ENCODE measurements at places on chromosomes 3 and 15. TPM values are rescaled to one million over a fixed set of nuclear protein-coding genes. Genes with fewer than 3 reads are reported as not detected.

RTF1 gene
- 22.9 TPM for polyA plus RNA-seq

COL6A5 gene
- polyA plus RNA-seq: not detected

CLEC3B gene
- 202 TPM for polyA plus RNA-seq

IQCF5 gene
- not detected for polyA plus RNA-seq

SLC2A2 gene
- polyA plus RNA-seq: not detected

RETNLB gene
- not detected for polyA plus RNA-seq

KLHDC8B gene
- 32.3 TPM for polyA plus RNA-seq

SLC24A5 gene
- polyA plus RNA-seq: not detected

TEX55 gene
- polyA plus RNA-seq: not detected

KLHL40 gene
- polyA plus RNA-seq: not detected

SHC4 gene
- 0.15 TPM for polyA plus RNA-seq

NCK1 gene
- polyA plus RNA-seq: 32.1 TPM

RTP3 gene
- not detected for polyA plus RNA-seq

BTLA gene
- not detected for polyA plus RNA-seq

DMXL2 gene
- 8.2 TPM for polyA plus RNA-seq

HIGD2B gene
- polyA plus RNA-seq: 0.09 TPM

MOBP gene
- polyA plus RNA-seq: 0.22 TPM

SH3GL3 gene
- polyA plus RNA-seq: 0.07 TPM

AADACL2 gene
- 0.06 TPM for polyA plus RNA-seq

ITIH1 gene
- not detected for polyA plus RNA-seq

CCDC33 gene
- polyA plus RNA-seq: 0.03 TPM

VEPH1 gene
- polyA plus RNA-seq: 1.8 TPM

SCG3 gene
- 3.8 TPM for polyA plus RNA-seq

CPN2 gene
- 0.22 TPM for polyA plus RNA-seq

SYNPR gene
- polyA plus RNA-seq: not detected

CSTA gene
- polyA plus RNA-seq: 23.6 TPM

SPINK8 gene
- not detected for polyA plus RNA-seq

SLITRK3 gene
- 0.08 TPM for polyA plus RNA-seq

NBEAL2 gene
- 49.7 TPM for polyA plus RNA-seq

ANKRD63 gene
- not detected for polyA plus RNA-seq

CHAC1 gene
- 4.8 TPM for polyA plus RNA-seq

ASB14 gene
- not detected for polyA plus RNA-seq

RLBP1 gene
- not detected for polyA plus RNA-seq

CHRNA7 gene
- polyA plus RNA-seq: 1.5 TPM

ZNF80 gene
- not detected for polyA plus RNA-seq

GNAT1 gene
- polyA plus RNA-seq: not detected

RBM15B gene
- 10.8 TPM for polyA plus RNA-seq

GRK7 gene
- not detected for polyA plus RNA-seq

CFAP92 gene
- polyA plus RNA-seq: 1.9 TPM

GCSAM gene
- polyA plus RNA-seq: 0.12 TPM

UBA7 gene
- polyA plus RNA-seq: 47.6 TPM

PIERCE2 gene
- polyA plus RNA-seq: 2.6 TPM

ANKUB1 gene
- not detected for polyA plus RNA-seq

RAB11A gene
- 103 TPM for polyA plus RNA-seq

KBTBD13 gene
- polyA plus RNA-seq: not detected

ATP13A5 gene
- 0.05 TPM for polyA plus RNA-seq

IGF2BP2 gene
- 6.0 TPM for polyA plus RNA-seq

QRICH1 gene
- polyA plus RNA-seq: 22.0 TPM

GOLGA8A gene
- polyA plus RNA-seq: 21.4 TPM

ACKR4 gene
- 1.2 TPM for polyA plus RNA-seq

ALCAM gene
- 2.9 TPM for polyA plus RNA-seq

Data from adipose tissue (tissue), 3 donors.